ENCODE measurements at places on chromosomes 11 and 22. TPM values are rescaled to one million over a fixed set of nuclear protein-coding genes. Genes with fewer than 3 reads are reported as not detected.
A peak's percentile ranks its signal among the peaks of the same experiment; 100 is the strongest.

Gene WBP2NL
- 0.77 TPM for total RNA-seq

Gene OR6A2
- total RNA-seq = under 0.01 TPM

Gene C1QTNF5
- 0.90 TPM for total RNA-seq

Gene P2RY6
- 0.26 TPM for total RNA-seq

Gene OR8K5
- total RNA-seq = not detected

GRCh38 chr11:86990515-86990914, 35.3 kb upstream of the FZD4 start:
- peak; percentile 86 for DNase-seq

GRCh38 chr11:68414496-68415221, 45.9 kb upstream of the PPP6R3 start:
- DNase-seq = no peak
